ENCODE measurements at places on chromosomes 2 and 18.

DNA sequence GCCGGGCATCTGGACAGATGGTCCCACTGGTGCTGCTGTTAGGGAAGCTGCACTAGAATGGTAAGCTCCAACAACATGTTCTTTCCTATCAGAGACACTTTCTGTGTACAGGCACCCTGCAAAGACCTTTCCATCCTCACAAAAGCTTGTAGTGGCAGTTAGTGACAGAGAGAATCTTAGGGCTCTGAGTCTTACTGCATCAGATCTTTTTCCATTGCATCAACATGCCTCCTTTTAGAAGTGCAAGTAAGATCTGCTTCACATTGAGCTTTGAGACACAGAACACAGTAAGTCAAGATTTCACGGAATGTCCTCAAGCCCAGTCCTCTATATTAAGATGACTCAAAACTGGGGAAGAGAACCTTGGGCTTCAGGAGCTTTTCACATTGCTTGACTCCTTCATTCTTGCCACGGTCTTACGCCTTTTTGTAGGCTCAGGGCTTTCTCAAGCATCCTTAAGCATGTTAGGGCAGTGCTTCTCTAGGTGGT lies 52.6 kb downstream of the ARL4C start:
- no peak for DNase-seq

DNA sequence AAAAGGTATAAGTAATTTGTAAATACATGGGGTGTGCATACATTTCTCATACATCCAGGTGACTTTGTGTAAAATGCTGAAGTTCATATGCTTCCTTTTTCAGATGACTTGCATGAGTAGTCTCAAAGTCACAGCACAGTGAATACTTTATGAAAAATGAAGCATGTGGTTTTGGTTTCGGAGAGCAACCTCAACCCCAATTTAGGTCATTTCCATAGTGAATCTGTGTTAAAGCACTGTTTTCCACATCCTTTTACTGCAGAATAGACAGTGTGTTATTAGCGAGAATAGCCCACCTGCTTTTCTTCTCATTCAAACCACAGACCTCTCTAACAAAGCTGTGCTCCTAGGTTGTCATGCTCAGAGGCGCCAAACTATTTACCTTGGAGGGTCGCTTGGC lies 204.4 kb upstream of the RASGRP3 start:
- DNase-seq: peak; percentile 7

DNA sequence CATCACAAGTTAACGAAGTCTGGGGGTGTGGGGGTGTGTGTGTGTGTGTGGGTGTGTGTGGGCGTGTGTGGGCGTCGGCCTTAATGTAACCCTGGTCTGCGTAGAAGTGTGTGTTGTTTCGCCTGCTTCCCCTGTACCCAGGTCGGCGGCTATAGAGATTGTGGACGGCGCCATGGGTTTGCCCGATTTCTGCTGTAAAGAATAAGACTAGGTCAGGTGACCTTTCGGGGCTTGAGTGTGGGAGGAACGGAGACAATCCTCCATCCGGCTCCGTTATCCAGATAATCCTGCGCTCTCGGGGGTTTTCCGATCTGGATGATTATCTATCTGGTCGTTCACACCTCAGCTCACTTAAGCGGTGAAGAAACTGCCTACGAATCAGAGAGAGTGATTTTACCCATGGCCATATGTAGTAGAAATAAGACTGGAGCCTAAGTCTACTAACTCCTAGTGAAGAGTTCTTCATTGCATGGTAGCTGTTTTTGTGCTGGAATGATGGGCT lies 543 bp downstream of the HADHB start:
- DNase-seq: peak; percentile 68

DNA sequence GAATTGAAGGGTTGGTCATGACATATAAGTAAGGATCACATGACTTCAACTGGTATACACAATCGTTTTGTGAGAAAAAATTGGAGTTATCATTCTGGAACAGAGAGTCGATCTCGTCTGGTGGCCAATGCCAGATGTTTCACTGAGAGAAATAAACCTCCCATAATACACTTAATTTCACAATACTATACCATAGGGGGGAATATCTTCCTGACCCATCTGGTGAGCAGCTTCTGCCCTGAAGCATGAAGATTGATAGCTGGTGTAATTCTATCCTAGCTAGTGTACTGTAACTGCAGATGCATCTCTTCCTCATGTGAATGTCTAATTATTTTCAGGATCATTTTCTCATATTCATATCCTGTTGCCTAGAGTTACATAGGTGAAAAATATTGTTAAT lies 15.7 kb upstream of the CDH7 start:
- no peak for DNase-seq

GRCh38 chr2:236176951-236177350 lies 8.8 kb upstream of the GBX2 start:
- no peak for DNase-seq

- DNase-seq: no peak
Observed at GRCh38 chr18:1361936-1362335, 457.3 kb downstream of the ADCYAP1 start.

DNA sequence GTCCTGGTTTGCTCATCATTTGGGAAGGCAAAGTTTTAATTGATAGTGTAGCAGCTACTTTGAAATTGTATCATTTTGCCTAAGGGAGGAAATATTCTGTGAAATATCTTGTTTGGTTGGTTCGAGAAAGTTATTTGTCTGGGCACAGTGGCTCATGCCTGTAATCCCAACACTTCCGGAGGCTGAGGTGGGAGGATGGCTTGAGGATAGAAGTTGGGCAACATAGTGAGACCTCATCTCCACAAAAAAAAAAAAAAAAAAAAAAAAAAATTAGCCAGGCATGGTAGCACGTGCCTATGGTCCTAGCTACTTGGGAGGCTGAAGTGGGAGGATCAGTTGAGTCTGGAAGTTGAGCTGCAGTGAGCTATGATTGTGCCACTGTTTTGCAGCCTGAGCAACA lies 3.1 kb upstream of the ADGRF3 start:
- DNase-seq: no peak

DNA sequence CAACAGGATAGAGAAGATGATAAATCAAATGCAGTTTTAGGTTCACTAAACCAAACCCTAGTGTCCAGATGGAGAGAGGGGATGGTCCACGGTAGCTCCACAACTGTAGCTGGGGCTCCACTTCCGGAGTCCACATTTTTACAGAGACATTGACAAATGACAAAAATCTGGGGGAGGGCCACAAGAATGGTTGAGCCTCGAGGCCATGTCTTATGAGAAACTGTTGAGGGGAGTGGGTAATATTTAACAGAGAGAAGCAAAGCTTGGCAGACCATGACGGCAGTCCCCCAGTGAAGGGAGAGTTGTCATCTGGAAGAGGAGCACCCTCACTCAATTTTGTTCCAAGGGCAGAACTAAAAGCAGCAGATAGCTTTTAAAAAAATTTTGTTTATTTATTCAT lies 17.6 kb upstream of the EPHA4 start:
- no peak for DNase-seq

GRCh38 chr2:233250985-233251305 lies 528 bp upstream of the ATG16L1 start:
- no peak for DNase-seq

Data from KBM-7 (cell line).